ENCODE measurements at places on chromosomes 12 and 14. TPM values are rescaled to one million over a fixed set of nuclear protein-coding genes. Genes with fewer than 3 reads are reported as not detected.

DNA sequence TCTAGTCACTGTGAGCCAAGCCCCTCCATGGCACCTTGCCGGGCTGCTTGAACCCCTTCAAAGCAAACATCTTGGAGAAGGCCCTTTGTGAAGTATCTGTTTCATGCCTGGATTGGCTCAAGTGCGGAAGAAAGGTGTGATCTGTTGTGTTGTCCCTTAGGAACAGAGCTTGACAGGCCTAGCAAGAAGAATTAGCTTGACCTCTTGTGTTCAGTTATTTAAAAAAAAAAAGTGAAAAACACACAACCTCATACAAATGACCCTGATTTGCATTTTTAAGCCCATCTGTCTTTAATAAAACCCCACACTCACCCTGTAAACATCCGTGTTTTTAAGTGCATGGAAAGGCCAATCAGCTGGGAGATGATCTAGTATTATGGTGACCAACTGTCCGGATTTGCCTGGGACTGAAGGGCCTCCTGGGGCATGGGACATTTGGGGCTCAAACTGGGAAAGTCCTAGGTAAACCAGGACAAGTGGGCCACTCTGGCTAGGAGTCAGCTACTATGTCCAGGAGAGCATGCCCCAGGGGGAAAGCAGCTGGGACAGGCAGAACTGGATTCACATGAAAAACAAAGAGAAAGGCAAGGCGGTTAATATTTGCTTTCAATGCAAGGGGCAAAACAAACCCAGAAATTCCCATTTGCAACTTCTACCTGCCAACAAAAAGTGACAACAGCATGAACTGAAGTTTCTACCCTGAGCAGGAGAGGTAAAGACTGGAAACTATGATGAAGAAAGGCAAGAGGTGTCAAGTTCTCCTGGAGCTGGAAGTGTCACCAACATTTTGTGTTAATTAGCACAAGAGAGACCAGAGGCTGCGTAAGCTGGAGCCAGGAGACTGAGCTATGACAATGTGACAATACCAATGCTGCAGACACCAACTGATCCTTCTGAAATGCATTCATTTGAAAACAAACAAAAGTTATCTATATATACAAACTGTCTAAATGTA is 78.6 kb downstream of the CLMN start:
- no peaks in the 10 kb centered on the region for H3K27me3 ChIP-seq
- H3K36me3 ChIP-seq, result no peaks in the 10 kb centered on the region
- no peak overlapping the region for H3K4me3 ChIP-seq
- no peak for DNase-seq
- peaks cover 14% of the 10 kb centered on the region for H3K4me1 ChIP-seq

DNA sequence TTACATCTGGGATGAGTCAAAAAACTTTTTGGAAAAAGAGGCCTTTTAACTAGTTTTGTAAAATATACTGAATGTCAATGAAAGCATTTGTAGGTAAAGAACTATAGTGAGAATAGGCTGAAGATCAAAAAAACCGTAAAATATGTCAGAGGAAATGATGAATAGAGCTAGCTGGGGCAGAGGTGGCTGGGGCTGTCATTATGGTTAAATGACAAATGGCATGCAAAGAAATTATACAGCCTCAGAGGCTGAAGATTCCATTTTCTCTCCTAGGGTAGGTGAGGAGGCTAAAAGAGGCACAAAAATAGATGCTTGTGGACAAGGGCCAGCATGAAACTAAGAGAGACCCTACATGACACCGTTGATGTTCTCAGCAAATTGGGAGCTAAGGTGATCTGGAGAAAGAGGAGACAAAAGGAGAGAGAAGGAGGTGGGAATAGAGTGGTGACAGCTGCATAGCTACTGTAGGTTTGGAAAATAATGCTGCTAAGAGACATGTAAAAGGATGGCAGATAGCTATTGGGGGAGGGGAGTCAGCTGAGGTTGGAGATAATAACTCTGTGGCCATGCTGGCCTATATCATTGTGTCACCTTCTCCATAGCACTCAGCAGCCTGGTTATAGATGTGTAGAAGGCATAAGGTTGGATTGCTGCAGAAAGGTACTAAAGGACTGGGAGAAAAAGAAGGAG is 63.8 kb downstream of the ABCC9 start:
- no peak overlapping the region for H3K4me3 ChIP-seq
- H3K36me3 ChIP-seq, result peaks cover 14% of the 10 kb centered on the region
- H3K27me3 ChIP-seq, result no peaks in the 10 kb centered on the region
- H3K4me1 ChIP-seq, result peaks cover 30% of the 10 kb centered on the region

Gene OLR1
- 0.37 TPM for total RNA-seq

Gene ASPG
- total RNA-seq, result 112 TPM

Gene UNC79
- 0.08 TPM for total RNA-seq

DNA sequence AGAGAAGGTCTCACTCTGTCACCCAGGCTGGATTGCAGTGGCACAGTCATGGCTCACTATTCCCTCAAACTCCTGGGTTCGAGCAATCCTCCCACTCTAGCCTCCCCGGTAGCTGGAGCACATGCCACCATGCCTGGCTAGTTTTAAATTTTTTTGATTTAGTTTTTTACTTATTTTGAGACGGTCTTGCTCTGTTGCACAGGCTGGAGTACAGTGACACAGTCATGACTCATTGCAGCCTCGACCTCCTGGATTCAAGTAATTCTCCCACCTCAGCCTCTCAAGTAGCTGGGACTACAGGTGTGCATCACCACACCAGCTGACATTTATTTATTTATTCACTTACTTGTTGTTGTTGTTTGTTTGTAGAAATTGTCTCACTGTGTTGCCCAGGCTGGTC is 22.2 kb upstream of the DIP2B start:
- H3K36me3 ChIP-seq, result peaks cover 5% of the 10 kb centered on the region
- H3K4me1 ChIP-seq, result no peaks in the 10 kb centered on the region
- DNase-seq, result no peak
- no peaks in the 10 kb centered on the region for H3K27me3 ChIP-seq
- H3K4me3 ChIP-seq, result no peak overlapping the region

GRCh38 chr14:29161593-29161992 is 395.0 kb downstream of the FOXG1 start:
- no peaks in the 10 kb centered on the region for H3K4me1 ChIP-seq
- H3K27ac ChIP-seq, result no peak overlapping the region
- H3K4me3 ChIP-seq, result no peak overlapping the region
- H3K27me3 ChIP-seq, result no peaks in the 10 kb centered on the region

Gene TAPBPL
- total RNA-seq, result 32.9 TPM

- no peaks in the 10 kb centered on the region for H3K27me3 ChIP-seq
- H3K4me1 ChIP-seq, result peaks cover 41% of the 10 kb centered on the region
- DNase-seq, result no peak
- no peak overlapping the region for H3K27ac ChIP-seq
- no peak overlapping the region for H3K4me3 ChIP-seq
- H3K36me3 ChIP-seq, result no peaks in the 10 kb centered on the region
These were observed 18.2 kb upstream of the IRF2BPL start for GRCh38 chr14:77046721-77047120.

Data from liver (tissue), 10 donors.